Heart right ventricle (tissue), 16 donors: ENCODE measurements at places on chromosomes 6 and 20. TPM values are rescaled to one million over a fixed set of nuclear protein-coding genes. Genes with fewer than 3 reads are reported as not detected.

CGAS gene
- 1.0 TPM for polyA plus RNA-seq

GRCh38 chr6:131009790-131010189 is 53.3 kb downstream of the EPB41L2 start:
- no peak for DNase-seq

ECT2L gene
- 1.2 TPM for polyA plus RNA-seq

GATA5 gene
- polyA plus RNA-seq: 1.2 TPM

DNA sequence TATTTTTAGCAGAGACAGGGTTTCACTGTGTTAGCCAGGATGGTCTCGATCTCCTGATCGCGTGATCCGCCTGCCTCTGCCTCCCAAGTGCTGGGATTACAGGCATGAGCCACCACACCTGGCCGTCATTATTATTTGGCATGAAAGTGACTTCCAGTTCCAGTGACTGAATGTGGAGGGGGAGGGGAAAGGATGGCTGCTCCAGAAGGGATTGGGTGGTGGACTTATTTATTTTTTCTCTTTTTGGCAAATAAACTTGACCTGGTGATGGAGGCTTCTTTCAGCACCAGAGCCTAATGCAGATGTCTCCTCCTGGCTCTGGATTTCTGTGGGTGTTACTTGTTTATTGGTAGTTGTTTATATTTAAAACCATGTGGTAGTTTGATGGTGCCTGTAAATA is 16.9 kb upstream of the SLC22A23 start:
- DNase-seq: no peak

- DNase-seq: no peak
Observed at GRCh38 chr6:67885081-67886033, 749.7 kb upstream of the ADGRB3 start.

- peak; percentile 43 for DNase-seq
Observed at GRCh38 chr20:30168025-30168799, 1089.3 kb upstream of the DEFB115 start.

TCP11 gene
- polyA plus RNA-seq: not detected

DNA sequence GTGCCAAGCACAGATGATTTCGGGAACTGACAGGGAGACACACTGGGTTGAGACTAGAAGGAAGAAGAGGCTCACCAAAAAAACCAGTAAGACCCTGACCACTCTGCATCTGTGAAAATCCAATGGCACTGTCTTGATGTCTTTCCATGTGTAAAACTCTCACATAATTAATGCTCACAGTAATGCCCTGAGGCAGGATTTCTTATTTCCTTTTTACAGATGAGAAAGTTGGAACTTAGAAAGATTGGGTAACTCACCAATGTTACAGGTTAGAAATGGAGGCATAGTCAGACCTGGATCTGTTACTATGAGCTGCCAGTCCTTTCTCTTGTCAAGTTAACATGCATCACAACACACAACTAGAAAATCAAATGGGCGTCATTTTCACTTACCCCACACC is 151.0 kb upstream of the MCHR2 start:
- DNase-seq: no peak

BMP7 gene
- polyA plus RNA-seq: 3.9 TPM

DNA sequence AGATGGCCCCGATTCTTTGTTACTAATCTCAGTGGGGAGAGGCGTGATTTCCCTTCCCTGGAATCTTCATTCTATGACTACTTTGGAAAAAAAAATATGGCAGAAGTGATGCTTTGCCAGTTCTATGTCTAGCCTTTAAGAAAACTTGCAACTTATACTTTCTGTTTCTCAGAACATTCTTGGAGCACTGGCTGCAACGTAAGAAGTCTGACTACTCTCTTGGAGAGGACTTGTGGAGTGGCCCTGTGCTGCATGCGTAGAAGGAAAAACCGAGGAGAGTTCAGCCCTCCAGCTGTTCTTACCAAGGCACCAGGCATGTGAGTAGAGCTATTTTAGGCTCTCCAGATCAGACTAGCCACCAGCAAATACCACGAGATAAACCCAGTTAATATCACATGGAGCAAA is 77.6 kb upstream of the STXBP5 start:
- peak; percentile 16 for DNase-seq

C6orf132 gene
- 1.8 TPM for polyA plus RNA-seq

GRCh38 chr6:42103753-42104094 is 38.7 kb downstream of the C6orf132 start:
- DNase-seq: no peak

GRCh38 chr6:42152024-42152423 is 9.6 kb upstream of the C6orf132 start:
- no peak for DNase-seq

DNA sequence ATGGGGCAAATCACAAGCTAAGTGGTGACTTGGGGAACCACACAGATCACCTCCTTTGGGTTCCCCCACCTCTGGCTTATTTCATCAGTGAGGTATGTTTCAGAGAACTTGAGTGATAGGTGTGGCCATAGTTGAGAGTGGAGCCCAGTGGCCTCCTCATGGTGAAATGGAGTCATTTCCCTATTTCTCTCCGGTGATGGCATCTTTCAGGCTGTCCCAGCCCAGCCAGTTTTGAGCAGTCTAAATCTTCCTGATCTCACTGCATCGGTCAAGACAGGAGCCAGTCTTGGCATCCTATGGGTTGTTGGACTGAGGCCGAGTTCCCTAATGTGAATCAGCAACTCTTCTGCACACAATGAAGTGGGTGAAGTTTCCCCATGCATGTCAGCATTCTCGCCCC is 132.4 kb downstream of the EYA2 start:
- no peak for DNase-seq

DNA sequence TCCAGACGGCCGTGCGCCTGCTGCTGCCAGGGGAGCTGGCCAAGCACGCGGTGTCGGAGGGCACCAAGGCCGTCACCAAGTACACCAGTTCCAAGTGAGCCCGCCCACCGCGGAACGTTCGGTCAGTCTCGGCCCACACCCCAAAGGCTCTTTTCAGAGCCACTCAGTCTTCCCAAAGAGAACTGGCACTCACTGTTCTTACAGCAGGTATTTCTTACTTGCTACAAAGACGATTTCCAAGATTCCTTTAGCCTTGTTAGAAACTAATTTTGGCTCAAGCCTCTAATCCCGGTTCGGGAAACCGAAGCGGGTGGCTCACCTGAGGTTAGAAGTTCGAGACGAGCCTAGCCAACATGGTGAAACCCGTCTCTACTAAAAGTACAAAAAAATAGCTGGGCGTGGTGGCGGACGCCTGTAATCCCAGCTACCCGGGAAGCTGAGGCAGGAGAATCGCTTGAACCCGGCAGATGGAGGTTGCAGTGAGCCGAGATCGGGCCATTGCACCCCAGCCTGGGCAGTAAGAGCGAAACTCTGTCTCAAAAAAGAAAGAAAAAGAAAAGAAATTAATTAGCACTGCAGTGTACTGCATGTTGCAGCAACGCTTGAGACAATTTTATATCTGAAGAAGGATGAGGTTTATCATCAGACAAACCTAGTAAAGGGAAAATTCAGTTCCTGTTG is 73.1 kb downstream of the OR2B2 start:
- peak; percentile 52 for DNase-seq

- no peak for DNase-seq
Observed at GRCh38 chr20:63206878-63207277, 9.1 kb downstream of the YTHDF1 start.

DNA sequence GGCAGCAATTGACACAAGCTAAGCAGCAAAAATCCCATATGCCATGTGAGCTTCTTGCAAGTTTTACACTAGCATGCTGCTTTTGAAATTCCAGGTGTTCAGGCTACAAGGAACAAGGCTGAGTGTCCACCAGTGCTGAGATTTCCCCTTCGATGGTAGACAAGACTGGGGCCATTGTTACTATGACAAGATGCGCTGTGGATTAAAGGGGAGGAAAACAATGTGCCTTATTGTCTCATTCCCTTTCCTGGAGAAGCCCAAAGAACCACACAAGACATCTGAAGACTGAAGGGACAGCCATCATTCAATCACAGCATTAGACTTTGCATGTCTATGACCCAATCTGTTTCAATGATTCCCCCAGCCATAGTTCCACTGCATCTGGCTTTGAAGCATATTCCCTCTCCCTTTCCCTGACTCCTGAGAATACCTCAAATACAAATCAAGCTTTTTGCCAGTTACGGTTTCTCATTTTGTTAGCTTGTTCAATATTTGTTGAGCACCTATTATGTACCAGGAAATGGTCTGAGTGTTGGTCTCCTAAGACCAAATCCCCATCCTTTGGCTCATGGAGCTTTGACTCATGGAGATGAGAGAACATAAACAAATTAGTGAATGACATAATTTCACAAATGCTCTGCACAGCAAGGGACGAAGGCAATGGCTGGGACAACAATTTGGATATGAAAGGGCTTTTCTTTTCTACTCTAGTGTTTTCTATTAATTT is 23.4 kb upstream of the SCGN start:
- no peak for DNase-seq

ELOVL4 gene
- 0.35 TPM for polyA plus RNA-seq

CLIC5 gene
- polyA plus RNA-seq: 28.1 TPM

PRR18 gene
- not detected for polyA plus RNA-seq

DNA sequence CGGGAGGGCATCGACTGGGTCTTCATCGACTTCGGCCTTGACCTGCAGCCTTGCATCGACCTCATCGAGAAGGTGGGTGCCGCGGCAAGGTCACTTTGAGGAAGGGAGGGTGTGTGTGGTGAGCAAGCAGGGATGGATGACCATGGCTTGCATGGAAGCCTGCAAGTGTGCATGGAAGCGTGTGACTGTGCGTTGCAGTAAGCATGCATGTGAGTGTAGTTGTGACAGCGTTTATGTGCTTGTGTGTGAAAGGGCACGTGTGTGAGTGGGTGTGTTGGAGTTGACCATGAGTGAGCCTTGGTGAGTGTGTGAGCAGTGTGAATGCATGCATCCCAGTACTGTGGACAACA is 32.5 kb downstream of the MYH7B start:
- no peak for DNase-seq

DNA sequence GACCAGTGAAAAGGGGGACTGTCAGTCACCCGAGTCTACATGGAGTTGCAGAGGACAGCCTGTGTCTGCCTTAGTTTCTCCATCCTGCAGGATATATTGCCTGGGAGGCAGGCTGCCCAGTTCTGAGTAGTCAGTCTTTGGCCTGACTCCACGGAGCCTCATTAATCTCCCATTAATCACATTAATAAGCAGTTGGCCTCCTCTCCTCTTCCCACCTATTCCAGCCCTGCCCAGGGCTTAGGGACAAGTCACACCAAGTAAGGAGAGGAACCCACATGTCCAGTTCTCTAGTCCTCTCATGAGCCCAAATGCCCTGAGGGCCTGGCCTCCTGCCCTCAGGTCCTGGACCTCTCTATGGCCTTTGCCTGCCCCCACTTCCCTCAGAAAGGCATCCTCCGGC is 1.3 kb upstream of the MUCL3 start:
- no peak for DNase-seq

- no peak for DNase-seq
Observed at GRCh38 chr6:3561725-3562124, 104.9 kb upstream of the SLC22A23 start.

KCNG1 gene
- 0.99 TPM for polyA plus RNA-seq

MAP7 gene
- polyA plus RNA-seq: 0.48 TPM

DNA sequence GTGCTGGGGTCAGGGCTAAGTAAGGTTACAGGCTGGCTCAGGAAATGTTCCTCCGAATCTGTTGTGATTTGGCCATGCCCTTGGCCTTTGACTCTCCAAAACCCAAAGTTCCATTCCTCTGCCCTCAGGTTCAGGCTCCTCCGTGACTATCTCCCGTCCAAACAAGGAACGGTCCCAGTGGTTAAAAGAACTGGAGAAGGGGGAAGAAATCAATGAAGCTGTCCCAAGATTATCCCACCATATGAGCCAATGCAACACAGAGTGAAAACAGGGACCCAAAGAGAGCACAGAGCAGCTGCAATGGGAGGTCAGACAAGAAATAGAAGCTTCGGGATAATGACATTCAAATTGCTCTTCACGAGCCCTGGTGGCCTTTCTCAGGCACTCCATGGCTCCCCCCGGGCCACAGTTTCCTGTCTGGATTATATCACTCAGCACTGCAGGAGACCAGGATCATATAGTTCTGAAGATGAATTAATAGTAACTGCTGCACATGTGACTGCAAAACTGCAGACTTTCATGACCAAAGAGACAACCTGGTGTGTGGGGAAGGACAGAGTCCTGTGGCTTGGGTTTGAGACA is 211.3 kb downstream of the ZNF217 start:
- DNase-seq: peak; percentile 18

DNA sequence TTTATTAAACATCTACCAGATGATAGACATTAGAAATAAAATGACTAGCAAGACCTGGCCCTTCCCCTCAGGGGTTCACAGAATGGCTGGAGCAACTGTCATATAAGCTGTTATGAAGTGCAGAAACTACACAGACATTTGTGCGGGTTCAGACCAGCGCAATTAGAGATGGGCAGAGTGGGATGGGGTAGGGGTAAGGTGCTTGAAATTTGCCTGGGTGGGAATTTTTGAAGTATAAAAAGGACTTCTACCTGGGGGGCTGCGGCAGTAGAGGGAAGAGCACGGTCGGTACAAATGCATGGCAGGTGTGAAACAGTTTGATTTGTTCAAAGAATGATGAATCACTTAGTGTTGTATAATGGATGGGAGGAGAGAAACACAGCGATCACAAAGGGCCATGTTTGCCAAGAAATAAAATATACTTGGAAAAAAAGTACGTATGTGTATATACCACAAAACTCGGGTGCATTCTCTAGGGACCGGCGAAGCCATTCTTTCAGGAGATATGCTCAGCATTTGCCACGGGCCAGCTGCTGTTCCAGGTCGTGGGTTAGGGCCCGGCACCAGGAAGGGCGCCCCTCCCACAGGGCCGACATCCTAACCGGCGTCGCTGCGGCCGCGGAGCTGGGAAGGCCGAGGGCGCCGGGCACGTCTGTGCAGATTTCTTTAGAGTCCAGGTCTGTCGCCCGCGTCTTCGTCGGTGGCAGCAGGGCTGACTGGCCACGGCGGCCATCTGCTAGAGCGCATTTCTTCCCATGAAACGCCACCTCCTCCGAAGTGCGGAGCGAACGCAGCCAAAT is 809 bp upstream of the NOL7 start:
- DNase-seq: peak; percentile 34

GRCh38 chr6:127938701-127939100 is 37.8 kb upstream of the THEMIS start:
- no peak for DNase-seq

EFHC1 gene
- 3.9 TPM for polyA plus RNA-seq

- DNase-seq: peak; percentile 44
Observed at GRCh38 chr6:163554663-163555062, 140.1 kb downstream of the QKI start.
